ENCODE measurements at places on chromosomes 7 and 10.

- DNase-seq, result no peak
Observed at GRCh38 chr10:79376751-79377556, 29.7 kb downstream of the PPIF start.

DNA sequence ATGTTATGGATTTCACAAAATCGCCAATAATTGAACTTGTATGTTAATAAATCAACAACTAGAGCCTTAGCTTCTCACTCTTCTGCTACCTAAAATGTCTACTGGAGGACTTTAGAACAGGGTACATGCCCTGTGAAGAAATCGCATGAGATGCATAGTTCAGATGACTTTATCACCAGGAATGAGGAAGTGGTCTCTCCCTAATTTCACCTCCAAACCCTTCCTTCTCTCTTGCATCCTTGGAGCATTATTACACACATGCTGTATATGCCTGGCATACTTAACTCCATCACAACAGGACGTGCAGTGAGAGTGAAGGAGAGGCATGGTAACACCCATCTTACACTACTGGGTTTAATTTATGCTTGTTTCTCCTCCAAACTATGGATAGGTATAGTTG is 27.8 kb downstream of the RHEB start:
- no peak for DNase-seq

DNA sequence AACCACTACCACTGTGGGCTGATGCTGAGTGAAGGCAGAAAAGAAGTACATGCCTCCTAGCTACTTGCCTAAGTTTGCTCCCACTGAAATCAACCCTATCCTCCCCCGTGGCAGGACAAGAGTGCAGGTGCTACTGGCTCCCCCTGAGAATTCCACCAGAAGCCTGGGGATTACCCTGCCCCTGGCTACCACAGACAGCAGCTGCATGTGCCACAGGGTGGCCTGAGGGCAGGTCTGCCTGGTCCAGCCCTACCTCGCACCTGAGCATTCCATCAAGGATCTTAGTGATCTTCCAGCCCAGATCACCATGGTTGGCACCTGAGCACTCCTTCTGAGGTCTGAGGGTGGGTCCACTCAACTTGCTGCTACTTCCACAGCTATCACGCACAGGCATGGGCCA is 176.4 kb upstream of the SMIM30 start:
- no peak for DNase-seq

GRCh38 chr7:95469848-95470247 is 15.9 kb upstream of the ASB4 start:
- DNase-seq, result no peak

GRCh38 chr7:3135626-3136025 is 92.0 kb upstream of the CARD11 start:
- DNase-seq, result no peak

DNA sequence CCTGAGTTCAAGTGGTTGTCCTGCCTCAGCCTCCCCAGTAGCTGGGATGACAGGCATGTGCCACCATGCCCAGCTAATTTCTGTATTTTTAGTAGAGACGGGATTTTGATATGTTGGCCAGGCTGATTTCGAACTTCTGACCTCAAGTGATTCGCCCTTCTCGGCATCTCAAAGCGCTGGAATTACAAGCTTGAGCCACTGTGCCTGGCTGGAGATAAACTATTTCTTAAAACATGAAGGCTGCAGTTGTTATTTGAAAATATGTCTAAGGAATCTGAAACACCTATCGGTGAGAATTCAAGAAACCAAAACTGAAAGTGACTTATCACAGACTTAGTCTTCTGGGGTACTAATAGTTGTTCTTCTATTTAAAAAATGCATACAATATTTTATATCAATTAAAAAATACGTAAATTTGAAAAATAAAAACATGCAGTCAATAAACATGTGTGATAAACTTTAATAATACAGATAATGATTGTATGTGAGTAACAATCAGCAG is 176.9 kb upstream of the PRSS58 start:
- no peak for DNase-seq

Measured in hippocampal formation (tissue), 2 donors.